Activated T-cell treated with anti-CD3 and anti-CD28 coated beads, Interleukin-2, amount 50 U/mL, for 72 hours (primary cell): ENCODE measurements at places on chromosomes 11 and 22. TPM values are rescaled to one million over a fixed set of nuclear protein-coding genes. Genes with fewer than 3 reads are reported as not detected.
A peak's percentile ranks its signal among the peaks of the same experiment; 100 is the strongest.

GRCh38 chr11:130762638-130763037 lies 153.6 kb downstream of the SNX19 start:
- no peak for DNase-seq

GRCh38 chr11:112608509-112608908 lies 347.8 kb upstream of the PLET1 start:
- no peak for DNase-seq

DNA sequence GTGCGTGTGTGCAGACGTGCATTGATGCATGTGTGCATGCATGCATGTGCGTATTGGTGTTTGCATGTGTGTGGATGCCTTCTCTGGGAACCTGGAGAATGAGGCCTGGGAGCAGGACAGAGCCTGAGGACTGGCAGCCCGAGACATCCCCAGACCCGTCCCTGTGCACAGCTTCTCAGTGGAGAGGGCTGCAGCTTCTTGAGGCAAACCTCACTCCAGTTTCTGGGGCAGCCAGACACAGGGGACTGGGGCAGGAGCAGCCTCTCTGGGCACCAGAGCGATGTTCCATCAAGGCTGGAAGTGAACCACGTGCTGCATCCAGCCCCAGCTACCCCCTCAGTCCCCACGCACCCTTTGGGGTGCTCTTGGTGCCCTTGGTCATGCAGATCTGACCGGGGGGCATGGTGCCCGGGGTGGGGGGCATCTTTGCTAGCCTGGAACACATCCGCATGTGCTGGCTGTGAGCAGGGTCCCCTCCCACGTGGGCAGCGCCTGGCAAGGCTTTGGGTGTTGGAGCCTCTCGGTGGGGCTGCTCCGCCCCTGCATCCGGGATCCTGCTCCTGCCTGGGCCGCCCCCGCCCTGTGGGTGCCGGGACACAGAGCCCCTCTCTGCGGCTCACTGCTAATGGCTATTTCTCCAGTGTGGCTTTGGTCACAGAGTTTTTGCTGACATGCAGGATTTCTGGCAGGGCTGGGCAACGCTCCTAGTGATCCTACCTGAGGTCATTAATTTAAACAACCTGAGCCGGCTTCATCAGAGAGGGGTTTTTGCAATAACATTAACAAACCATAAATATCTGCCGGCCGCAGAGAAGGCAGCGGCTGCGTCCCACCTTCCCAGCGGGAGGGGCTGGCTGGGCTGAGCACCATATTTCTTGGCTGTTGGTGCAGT lies 434.7 kb downstream of the TBC1D22A start:
- no peak for DNase-seq

DNA sequence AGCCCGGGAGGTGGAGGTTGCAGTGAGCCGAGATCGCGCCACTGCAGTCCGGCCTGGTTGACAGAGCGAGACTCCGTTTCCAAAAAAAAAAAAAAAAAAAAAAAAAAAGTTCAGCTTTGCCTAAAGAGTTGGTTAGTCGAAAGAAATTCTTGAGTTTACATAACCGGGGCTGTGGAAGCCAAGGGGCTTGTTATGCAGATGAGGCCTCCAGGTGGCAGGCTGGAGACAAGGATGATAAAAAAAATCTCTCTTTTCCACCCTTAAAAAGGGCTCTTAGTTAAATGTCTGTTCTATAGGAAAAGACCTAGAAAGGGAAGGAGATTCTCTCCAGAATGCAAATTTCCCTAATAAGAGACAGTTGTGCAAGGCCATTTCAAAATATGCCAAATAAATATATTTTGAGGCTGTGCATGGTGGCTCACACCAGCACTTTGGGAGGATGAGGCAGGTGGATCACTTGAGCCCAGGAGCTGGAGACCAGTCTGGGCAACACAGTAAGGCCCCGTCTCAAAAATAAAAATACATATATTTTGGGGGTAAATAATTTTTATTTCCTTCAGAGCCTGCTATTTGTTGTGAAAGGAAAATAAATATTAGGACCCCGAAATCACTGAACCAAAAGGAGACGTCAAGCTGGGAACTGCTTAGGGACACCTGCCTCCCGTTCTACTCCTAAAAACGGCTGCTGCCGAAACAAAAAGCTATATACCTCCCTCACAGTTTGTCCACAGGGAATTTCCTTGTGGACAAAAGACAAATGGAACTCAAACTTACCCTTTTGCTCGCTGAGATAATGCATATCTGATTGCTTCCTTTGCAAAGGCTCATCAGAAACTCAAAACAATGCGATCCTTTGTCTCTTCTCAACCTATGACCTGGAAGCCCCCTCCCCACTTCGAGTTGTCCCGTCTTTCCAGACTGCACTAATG lies 2.4 kb upstream of the IFITM2 start:
- peak; percentile 69 for DNase-seq

GRCh38 chr11:8224711-8225110 lies 39.0 kb downstream of the LMO1 start:
- no peak for DNase-seq

GRCh38 chr11:43222215-43222614 lies 89.6 kb upstream of the API5 start:
- DNase-seq: no peak

GRCh38 chr11:110373051-110373702 lies 56.6 kb upstream of the FDX1 start:
- peak; percentile 38 for DNase-seq

DNA sequence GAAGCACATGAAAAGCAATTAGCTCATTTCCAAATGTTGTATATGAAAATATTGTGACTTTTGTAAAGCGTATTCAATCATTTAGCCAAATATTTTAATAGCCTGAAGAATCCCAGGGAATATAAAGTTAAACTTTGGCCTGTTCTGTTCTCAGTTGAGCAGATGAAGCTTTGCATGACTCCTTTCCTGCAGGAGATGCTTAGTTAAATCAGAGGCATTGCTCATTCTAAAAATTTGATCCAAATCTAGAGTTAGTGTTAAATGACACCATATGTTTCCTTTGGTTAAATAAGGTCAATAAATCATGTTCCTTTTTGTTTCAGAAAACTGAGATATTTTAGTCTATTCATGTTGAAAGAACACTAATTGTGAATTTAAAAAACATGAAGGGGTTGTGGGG lies 51.2 kb upstream of the BIRC3 start:
- no peak for DNase-seq

DNA sequence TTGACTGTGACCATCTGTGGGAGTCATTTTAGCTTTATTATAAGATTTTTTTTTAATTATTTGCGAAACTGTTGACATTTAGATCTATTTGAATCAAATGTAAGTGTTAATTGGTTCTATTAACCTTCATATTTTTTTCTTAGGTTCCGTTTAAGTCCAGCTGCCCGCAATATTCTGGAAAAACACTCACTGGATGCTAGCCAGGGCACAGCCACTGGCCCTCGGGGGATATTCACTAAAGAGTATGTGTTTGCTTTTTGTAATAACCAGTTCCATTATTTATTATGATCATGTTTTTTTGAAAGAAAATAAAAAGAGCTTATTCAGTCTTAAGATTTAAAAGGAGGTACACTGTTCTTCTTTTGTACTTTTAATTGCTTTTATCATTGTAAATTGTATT lies 43.9 kb downstream of the PDHX start:
- no peak for DNase-seq

GRCh38 chr11:88402192-88402715 lies 64.7 kb upstream of the CTSC start:
- DNase-seq: no peak

GRCh38 chr11:76889411-76889975 lies 28.8 kb downstream of the ACER3 start:
- no peak for DNase-seq

DNA sequence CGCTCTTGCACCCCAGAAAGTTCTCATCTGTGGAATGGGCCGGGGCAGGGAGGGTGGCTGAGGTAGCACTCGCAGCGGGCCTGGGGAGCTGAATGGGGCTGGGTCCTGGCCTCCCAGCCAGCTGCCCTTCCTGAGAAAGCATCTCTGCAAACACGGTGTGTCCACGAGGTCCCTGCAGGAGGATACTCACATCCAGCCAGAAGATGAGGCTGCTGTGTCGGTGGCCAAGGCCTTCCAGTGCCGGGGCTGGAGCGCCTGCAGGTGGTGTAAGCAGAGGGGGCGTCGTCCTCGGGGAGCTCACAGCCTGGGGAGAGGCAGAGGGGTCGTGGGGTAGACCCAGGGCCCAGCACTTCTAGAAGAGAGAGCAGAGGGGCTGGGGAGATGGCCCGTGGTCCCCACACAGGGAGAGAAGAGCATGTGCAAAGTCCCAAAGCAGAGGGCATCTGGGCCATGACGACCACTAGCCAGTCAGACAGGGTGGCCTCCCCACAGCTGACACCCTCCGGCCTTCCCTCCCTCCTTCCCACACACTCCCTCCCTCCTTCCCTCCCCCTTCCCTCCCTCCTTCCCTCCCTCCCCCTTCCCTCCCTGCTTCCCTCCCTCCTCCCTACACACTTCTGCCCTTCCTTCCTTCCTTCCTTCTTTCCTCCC lies 97.9 kb downstream of the WNT7B start:
- DNase-seq: no peak

GRCh38 chr11:67034350-67034749 lies 11.4 kb downstream of the SYT12 start:
- no peak for DNase-seq

- DNase-seq: no peak
Observed at GRCh38 chr11:114148013-114148382, 88.5 kb downstream of the ZBTB16 start.

GRCh38 chr22:38350444-38351359 lies 33.5 kb upstream of the CSNK1E start:
- no peak for DNase-seq

GRCh38 chr11:64796757-64797541 lies 6.1 kb downstream of the MAP4K2 start:
- no peak for DNase-seq

GRCh38 chr22:39686776-39687525 lies 116.4 kb downstream of the CACNA1I start:
- DNase-seq: no peak

DNA sequence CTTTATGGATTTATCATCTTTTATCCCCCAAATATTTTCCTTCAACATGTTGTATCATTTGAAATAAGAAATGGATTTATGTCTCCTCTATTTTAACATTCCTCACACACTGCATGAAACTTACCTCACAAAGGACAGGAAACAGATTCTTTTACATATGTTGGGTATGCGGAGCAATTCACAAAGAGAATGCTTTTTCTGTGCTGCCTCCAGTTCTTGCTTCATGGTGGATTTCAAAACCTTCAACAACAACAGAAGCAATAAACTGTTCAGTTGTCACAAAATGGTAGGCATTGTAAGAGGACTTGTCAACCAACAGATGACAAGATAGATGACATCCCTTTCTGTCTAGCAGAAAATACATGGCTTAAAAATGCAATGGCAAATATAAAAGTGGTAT lies 36.5 kb upstream of the SLC22A24 start:
- no peak for DNase-seq

GRCh38 chr22:20319041-20319744 lies 667 bp downstream of the DGCR6L start:
- DNase-seq: no peak

DNA sequence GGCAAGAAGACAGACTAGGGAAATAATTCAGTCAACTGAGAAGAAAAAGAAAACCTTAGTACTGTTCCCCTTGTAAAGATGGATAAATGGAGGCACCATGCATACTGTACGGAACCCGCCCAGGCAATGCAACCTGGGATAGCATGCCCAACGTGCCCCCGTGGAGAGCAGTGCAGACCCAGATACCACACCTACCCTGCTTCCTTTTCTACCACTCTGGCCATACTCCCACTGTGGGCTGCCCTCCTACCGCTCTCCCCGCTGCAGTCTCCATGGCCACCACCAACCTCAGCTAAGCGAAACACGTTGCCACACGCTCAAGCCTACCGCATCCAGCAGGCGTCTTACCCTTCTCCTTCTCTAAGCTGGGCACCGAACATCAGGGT lies 117.4 kb upstream of the SERPIND1 start:
- DNase-seq: no peak

- DNase-seq: no peak
Observed at GRCh38 chr11:123233975-123234334, 38.9 kb upstream of the CLMP start.

GRCh38 chr11:47106798-47107411 lies 69.8 kb downstream of the ARFGAP2 start:
- no peak for DNase-seq

DNA sequence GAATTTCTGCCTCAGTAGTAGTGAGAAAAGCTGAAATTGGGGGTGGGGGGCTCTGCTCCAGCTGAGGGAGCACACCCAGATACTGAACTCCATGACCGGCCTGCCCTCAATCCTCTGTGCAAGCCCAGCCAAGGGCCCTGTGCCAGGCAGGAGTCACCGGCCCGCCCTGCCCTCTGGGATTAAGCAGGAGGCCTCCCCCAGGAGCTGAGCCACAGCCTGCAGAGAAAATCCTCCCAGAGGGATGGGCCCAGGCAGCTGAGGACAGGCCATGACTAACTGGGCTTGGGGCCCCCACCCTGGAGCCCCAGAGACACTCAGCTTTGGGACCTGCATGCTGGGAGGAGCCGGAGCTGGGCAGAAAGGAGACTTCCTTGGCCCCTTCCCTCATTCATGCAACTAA lies 48.8 kb downstream of the MN1 start:
- DNase-seq: no peak

DNA sequence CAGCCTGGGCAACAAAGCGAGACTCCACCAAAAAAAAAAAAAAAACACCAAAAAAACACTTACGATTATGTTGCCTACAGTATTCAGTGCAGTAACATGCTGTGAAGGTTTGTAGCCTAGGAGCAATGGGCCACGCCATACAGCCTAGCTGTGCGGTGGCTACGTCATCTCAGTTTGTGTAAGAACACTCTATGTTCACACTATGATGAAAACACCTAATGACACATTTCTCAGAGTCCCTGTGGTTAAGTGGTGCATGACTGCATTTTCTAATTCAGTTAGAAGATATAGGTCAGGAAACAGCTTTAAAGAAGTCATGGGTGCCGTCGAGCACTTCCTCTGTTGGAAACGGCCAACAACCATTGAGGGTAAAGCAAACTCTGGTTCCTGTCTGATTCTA lies 75.7 kb upstream of the ANO1 start:
- DNase-seq: peak; percentile 63

GRCh38 chr11:126352934-126353801 lies 2.3 kb upstream of the ST3GAL4 start:
- peak; percentile 52 for DNase-seq

DNA sequence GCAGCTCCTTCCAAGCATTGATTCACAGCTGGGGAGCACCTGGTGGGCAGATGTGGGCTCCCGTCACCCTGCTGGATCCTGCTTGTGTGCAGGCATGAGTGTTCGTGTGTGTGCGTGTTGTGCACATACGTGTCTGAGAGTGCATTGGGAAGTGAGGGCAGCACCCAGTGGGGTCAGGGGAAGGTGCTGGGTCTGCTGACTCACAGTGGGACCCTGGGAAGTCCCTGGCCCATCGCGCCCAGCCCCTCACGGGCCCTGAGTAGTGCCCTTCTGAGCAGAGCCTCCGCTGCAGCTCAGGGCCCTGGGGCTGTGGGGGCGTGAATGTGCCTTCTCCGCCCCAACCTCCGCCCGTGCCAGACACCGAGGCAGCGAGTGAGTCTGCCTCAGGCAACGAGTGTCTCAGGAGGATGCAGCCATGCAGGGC lies 36.8 kb downstream of the WNT11 start:
- DNase-seq: no peak

Gene ABCG4
- total RNA-seq: 0.09 TPM

Gene SEPTIN3
- total RNA-seq: 4.5 TPM

Gene GPR152
- not detected for total RNA-seq

Gene ASCL3
- total RNA-seq: not detected

Gene FGF19
- total RNA-seq: 0.35 TPM

Gene EMID1
- 0.14 TPM for total RNA-seq

Gene DEUP1
- not detected for total RNA-seq

Gene CDPF1
- total RNA-seq: 13.1 TPM

Gene RFPL3
- total RNA-seq: not detected

Gene NPAS4
- not detected for total RNA-seq

Gene ISX
- total RNA-seq: not detected

Gene ADM
- total RNA-seq: 4.6 TPM

Gene CARNS1
- total RNA-seq: 3.8 TPM

Gene CHST1
- total RNA-seq: 0.10 TPM

Gene TIMM10B
- 32.7 TPM for total RNA-seq

Gene FGF4
- total RNA-seq: not detected
